Hematopoietic multipotent progenitor cell treated with erythropoietin and hydrocortisone succinate and interleukin-3 and kit ligand, for 6 days (in vitro differentiated cells): ENCODE measurements at places on chromosomes 13 and 19.

GRCh38 chr13:113057084-113057483 is 48.5 kb upstream of the F7 start:
- DNase-seq = no peak

- DNase-seq = peak; percentile 70
These were observed 7.9 kb downstream of the RBM26 start for GRCh38 chr13:79398127-79398526.

GRCh38 chr19:18657590-18658365 is 20.9 kb downstream of the KLHL26 start:
- no peak for DNase-seq

- no peak for DNase-seq
These were observed 387.1 kb upstream of the SGCG start for GRCh38 chr13:22793598-22794134.

- no peak for DNase-seq
These were observed 211.7 kb upstream of the STARD13 start for GRCh38 chr13:33497146-33497845.

DNA sequence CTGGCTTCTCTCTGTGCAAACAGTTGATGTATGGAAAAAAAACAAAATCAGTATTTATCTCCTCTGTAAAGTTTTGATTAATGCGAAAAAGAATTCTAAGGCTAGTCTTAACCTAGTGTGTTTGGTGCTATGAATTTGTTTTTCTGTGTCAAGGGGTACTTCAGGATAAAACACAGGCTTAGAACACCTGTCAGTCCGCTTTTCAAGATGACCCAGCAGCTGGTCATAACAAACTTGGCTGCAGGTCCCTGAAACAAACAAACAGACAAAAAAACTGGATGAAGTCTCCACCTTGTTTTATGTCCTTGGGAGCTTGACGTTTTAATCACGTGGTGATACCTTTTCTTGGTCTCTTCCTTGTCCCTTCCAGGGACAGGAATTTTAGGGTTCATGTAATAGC is 689.3 kb downstream of the UQCRFS1 start:
- DNase-seq = no peak

GRCh38 chr13:34250151-34250670 is 432.3 kb downstream of the RFC3 start:
- no peak for DNase-seq

DNA sequence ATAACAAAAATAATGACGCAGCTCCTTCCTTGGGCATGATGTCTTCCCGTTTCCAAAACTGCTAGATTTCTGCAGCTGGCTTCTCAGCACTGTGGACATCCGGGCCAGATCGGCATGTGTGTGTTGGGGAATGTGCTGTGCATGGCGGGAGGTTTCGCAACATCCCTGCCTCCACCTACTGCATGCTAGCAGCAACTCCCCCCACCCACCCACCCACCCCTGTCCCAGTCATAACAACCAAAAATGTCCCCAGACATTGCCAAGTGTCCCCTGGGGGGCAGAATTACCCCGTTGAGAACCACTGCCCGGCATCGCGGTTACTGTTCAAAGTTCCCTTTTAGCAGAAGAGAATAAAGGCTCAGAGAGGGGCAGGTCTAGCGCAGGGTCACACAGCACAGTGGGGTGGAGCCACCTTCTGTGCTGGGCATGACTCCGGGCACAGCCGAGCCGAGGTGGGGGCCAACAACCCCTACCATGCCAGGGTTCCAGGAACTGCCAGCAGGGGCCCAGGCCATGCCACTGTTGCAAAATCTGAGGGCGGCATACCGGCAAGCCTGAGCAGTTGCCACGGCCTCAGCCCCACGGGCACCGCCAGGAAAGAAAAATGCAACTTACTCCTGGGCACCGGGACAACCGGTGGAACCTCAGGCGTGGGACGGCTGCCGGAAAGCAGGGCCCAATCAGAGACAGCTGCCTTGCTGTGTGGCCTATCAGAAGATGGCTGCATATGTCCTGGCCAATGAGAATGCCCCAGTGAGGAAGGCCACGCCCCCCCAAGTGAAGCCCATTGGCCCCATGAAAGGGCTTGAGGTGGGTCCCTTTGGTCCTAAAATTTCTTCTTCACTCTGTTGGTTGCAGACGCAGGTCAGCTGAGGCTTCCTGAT is 22.5 kb upstream of the NFIC start:
- peak; percentile 71 for DNase-seq

DNA sequence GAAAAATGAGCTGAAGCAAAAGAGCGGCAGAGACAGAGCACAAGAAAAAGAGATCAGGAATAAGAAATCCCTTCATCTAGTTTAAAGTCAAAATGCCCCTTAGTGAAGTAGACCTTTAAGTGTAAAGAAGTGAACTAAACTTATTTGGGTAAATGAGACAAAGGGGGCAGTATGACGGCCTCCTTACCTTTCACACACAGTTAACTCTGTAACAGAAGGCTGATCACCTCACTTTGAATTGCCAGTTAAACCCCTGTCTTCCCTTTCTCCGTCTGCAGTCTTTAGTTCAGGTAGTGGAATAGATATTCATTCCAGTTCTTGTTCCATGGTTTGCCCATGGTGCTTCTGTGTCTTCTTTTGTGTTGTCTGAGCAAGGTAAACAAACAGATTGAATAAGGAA is 1029.8 kb downstream of the DIAPH3 start:
- DNase-seq = no peak

GRCh38 chr13:111470933-111471332 is 150.5 kb downstream of the TEX29 start:
- DNase-seq = no peak

DNA sequence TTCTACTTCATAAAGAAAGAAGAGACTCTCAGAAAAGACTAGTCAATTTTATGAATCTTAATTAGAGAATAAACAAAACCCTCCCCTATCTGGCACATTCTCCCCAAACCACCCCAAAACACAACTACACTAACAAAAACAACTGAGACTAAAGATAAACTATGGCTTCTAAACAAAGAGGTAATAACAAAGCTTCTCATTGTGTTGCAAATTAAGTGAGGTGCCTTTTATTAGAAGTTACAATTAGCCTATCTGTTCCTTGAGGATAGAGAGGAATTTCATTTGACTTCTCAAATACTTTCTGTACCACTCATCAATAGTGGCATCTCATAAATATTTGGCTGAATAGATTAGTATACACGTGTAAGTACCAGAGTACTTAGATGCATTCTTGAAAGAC is 1196.2 kb downstream of the PCDH9 start:
- DNase-seq = no peak

DNA sequence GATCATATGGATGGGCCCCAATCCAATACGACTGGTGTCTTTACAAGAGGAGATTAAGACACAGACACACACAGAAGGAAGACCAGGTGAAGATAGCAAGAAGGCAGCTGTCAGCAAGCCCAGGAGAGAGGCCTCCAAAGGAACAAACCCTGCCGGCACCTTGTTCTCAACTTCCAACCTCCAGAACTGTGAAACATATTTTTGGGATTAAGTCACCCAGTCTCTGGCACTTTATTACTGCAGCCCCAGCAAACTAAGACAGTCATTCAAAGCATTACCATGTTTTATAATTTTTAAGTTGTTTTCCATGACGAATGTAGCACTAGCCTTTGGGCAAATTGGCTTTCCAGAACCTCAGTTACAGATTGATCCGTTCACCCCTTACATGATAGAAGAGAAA is 11.3 kb downstream of the STARD13 start:
- DNase-seq = no peak
